ENCODE measurements at places on chromosomes 16 and 17.

- no peak for DNase-seq
Observed at GRCh38 chr17:4345581-4346252, 20.8 kb downstream of the UBE2G1 start.

- peak; percentile 74 for DNase-seq
Observed at GRCh38 chr17:65559804-65560627, 1.4 kb downstream of the AXIN2 start.

GRCh38 chr16:26595199-26595598, 471.5 kb upstream of the C16orf82 start:
- no peak for DNase-seq

GRCh38 chr16:49340466-49340865, 33.1 kb upstream of the C16orf78 start:
- DNase-seq = no peak

DNA sequence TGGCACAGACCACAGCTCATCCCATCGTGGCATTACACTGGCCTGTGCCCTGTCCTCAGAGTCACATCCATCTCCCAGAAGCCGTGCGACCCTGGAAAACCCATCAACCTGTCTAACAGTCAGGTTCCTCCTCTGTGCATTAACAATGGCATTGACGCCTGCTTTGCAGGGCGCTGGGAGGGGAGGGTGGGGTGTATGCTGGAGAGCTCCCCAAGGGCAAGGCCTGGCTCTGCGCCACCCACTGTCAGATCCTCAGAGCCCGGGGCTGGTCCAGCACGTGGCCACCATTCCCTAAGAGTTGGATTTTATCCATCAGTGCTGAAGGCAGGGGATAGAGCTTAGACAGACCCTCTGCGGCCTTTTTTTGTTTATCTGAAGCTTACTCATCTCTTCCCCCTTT, 28.7 kb downstream of the NOS2 start:
- DNase-seq = no peak

DNA sequence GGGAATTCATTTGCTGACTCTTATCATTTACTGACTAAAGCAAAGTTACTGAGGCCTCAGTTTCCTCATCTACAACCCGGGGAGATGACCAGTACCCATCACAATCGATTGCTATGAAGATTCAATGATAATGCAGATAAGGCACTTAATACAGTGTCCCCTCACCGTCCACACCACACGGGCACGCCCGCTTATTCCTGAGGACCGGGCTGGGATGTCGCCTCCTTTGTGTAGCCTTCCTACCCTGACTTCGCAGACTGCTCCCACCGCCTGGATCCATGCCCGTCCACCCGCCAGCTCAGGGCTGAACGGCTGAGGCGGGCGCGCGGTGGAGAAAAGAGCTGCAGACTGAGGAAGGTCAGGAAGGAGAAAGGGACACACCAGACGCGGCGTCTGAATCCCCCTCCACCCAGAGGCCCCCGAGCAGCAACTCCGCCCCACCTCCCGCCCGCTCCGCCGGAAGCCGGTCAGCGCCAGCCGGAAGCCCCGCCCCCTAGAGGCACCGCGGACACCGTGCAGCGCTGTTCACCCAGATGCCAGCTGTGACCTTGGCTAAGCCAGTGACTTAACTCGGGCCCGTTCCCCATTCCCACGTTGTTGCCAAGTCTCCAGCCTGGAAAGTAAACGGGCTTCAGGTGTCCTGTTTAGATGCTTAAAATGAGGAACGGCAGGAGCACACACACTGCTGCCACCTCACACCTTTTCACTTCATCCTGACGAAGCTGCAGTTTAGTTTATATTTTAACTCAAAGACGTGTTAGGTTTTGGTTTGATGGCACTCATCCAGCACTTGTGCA, at the start of gene KRABD2:
Gene KRABD2, minus strand, starts transcription at position 434 of the 797 bp plus-strand sequence.
- peak; percentile 74 for DNase-seq

DNA sequence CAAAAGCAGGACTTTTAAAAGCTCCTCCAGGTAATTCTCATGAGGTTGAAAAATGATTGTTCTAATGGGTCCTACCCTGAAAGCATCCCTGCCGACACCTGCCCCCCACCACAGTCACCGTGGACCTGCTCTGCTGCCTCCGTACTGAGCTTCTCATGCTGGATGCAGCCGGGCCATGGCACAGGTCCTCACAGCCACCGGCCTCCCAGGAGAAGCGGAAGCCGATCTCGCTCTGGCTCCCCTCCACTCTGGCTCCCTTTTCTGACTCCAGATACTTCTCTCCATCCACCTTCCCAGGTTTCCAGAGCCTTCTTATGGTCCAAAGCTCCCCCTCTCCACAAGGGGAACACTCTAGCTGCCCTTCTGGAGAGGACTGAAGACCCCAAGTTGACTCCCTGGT, 10.2 kb downstream of the RPRML start:
- no peak for DNase-seq

DNA sequence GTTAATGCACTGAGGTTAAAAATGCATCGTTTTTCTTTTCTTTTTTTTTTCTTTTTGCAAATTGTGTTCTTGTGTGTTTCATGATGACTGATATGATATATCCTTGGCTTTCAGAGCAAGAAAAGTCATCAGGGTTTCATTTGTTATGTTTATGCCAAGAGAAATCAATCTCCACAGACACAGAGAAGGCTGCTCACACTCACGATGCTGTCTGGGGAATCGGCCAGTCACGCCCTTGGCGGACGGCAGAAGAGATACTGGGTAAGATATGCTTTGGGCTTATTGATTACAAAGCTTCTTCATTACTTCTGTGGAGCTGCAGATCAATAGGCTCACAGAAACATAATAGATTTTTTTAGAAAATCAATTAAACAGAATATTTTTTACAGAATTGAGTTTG, 42.2 kb upstream of the TNRC6C start:
- no peak for DNase-seq

- DNase-seq = no peak
Observed at GRCh38 chr16:88289561-88289960, 93.2 kb upstream of the ZNF469 start.

DNA sequence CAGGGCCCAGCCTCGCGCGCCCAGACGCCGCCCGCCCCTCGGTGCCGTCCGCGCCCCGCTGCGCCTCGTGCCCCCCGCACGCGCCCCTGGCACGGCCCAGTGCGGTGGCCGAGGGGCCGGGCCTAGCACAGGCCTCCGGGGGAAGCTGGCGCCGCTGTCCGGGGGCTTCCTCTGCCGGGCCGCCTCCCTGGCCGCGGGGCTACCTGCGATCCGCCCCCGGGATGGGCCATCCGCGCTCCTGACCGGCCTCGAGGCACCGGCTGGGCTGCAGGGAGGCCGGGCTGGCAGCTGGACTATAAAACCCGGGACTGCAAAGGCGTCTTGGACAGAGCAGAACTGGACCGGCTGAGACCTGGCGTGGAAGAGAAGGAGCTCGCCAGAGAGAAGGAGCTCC, 783 bp downstream of the BHLHA9 start:
- no peak for DNase-seq

GRCh38 chr17:7191069-7191468, 11.9 kb upstream of the ASGR1 start:
- no peak for DNase-seq

- DNase-seq = no peak
Observed at GRCh38 chr16:75745242-75745641, 19.0 kb upstream of the CPHXL start.
